Right renal cortex interstitium (tissue), 3 donors: ENCODE measurements at places on chromosomes 13 and 19.

- no peak for DNase-seq
These were observed 361.8 kb downstream of the ZNF536 start for GRCh38 chr19:30733826-30734550.

DNA sequence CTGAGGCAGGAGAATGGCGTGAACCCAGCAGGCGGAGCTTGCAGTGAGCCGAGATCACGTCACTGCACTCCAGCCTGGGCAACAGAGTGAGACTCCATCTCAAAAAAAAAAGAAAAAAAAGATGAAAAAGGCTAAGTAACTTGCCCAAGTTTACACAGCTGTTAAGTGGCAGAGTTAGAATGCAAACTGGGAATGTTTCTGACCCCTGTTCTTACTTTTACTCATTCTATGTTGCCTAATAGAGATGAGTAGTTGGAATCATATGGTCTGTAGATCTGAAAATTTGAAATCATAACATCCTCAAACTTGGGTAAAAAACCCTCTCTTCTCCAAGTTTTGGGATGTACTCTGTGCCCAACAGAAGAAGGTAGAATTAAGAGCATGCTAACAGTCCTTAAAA lies 235.8 kb upstream of the RFC3 start:
- no peak for DNase-seq

GRCh38 chr19:3162418-3163229 lies 15.9 kb upstream of the S1PR4 start:
- DNase-seq, result no peak

GRCh38 chr13:29073755-29074154 lies 253.6 kb downstream of the MTUS2 start:
- no peak for DNase-seq

GRCh38 chr19:28878862-28879566 lies 333.9 kb downstream of the UQCRFS1 start:
- peak; percentile 55 for DNase-seq

DNA sequence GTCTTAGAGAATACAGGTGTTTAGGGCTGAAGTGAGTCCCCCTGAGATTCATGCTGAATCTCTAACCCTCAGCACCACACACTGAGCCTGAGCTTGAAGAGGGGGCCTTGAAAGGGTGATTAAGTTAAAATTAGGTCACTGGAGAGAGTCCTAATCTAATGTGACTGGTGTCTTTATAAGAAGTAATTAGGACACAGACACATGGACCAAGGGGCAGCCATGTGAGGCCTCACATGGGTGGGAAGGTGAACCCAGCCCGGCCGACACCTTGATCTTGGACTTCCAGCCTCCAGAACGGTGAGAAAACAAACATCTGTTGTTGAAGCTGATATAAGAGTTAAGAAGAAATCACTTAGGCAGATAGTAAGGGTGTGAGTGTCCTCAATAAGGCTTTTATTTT lies 7.1 kb upstream of the RAB20 start:
- no peak for DNase-seq
